Activated T-cell treated with anti-CD3 and anti-CD28 coated beads for 24 hours (primary cell): ENCODE measurements at places on chromosomes 11 and 22.
A peak's percentile ranks its signal among the peaks of the same experiment; 100 is the strongest.

DNA sequence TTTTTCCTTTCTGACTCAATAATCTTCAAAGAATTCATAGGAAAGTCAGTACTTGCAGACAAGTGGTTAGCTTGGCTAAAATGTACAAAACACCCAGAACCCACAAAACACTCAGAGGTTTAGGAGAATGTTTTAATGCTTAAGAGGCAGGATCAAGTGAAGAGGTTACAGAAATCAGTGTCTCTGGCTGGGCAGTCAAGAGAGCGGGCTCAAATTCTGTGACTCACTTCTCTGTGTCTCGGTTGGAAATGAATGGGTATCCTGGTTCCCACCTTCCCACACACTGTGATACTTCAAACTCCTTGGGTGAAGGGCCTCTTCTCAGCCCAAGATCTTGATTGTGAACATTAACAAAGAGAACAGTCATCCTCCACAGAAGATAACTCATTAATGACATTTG, 3.8 kb downstream of the MPEG1 start:
- DNase-seq, result no peak

DNA sequence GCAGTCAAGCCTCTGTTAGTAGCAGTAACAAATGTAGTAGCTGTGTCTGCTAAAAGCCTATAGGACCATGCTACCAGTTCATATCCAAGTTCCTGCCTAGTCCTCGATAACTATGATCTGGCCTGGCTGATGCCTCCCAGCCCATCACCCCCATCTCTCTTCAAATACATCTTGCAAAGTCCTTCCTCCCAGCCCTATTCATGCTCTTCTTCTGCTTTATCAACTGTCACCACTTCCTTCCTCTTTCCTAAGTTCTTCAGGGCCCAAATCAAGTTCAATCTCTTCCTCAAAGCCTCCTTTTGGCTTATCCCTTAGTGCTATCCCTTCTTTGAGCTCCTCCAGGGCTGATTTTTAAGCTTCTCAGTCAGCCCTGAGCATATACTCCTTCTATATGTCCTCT, 150.9 kb upstream of the THY1 start:
- no peak for DNase-seq

DNA sequence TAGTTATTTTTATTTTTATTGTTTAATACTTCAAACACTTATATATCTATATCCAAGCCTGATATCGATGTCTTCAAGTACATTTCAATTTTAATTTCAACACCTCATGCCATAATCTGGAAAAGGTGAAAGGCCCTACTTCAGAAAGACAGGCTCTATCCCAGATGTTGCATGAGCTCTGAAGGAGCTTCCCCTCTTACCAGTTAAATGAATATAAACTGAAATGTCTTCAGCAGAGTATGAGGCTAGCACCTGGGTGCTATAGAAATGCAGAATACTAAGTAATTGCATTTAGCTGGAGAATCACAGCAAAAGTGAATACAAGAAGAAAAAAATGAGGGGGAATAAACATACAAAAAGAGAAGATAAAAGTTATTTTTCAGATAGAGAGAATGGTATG, 11.5 kb upstream of the GRIA4 start:
- DNase-seq, result no peak

GRCh38 chr11:134878785-134879184, 466.7 kb upstream of the B3GAT1 start:
- no peak for DNase-seq

- DNase-seq, result no peak
Observed at GRCh38 chr11:30852091-30852490, 265.9 kb upstream of the MPPED2 start.

GRCh38 chr22:36183446-36183845, 18.2 kb downstream of the APOL4 start:
- DNase-seq, result no peak

DNA sequence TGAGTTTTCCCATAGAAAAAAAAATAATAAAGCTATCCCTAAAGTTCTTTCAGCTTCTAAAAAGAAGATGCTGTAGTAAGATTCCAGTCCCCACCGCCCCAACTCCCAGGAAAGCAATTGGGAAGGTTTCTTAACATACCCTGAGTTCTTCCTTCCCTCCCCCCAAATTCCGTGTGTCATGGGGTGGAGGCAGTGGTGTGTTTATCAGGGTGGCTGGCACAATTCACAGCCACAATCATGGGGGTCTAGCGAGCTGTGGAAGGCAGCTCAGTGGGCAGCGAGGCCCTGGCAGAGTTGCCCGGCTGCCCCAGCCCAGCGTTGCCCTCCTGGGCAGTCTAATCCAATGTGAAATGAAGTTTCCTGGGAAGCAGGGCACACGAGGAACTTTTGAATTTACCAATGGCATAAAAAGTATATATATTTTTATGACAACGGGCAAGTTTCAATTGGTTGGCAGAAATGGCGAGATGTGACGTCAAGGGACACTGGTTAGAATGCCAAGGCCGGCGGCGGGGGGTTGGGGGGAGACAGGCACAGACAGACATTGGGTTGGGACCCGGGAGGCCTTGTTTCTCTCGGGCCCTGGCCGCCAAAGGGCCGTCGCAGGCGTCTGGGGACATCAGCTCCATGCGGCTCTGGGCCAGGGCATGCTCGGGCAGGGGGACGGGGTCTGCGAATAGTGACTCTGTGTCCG, 80.7 kb upstream of the PPARA start:
- peak; percentile 23 for DNase-seq

- DNase-seq, result no peak
Observed at GRCh38 chr11:111298413-111299100, at the start of gene POU2AF3. TSS of gene POU2AF3 (plus strand) at chr11:111298546. CDS start at chr11:111298582, 36 bp downstream.

DNA sequence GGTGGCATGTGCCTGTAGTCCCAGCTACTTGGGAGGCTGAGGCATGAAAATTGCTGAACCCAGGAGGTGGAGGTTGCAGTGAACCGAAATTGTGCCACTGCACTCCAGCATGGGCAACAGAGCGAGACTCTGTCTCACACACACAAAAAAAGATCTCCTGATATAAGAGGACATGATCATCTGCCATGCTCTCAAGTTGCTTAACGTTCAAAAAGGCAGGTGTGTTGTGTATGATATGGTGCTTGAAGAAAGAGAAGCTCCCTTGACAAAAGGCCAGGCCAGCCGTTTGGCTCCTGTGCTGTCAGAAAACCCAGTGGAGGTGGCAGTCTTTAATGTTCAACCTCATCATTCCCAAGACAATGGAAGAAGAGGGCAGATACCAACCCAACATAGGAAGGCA, 117.3 kb upstream of the PLET1 start:
- DNase-seq, result no peak

DNA sequence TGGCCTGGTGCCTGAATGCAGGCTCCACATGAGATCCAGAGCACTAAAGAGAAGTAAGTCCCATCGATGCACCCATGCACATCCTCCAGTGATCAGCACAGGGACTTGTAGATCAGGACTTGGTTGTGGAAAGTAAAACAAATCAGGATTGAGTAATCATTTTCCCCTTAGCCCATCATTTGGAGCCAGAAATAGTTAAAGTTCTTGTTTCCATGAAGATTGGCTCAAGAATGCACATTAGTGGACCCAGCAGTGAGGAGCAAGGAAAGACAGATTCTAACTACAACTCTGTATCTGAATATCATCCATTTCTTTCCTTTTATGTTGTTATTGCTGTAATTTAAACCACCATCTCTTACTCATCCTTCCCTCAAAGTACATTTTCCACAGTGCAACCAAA, 19.1 kb downstream of the CCDC83 start:
- no peak for DNase-seq

GRCh38 chr11:15699978-15700377, 585.3 kb downstream of the INSC start:
- DNase-seq, result no peak

- no peak for DNase-seq
Observed at GRCh38 chr22:42138122-42138770, 7.6 kb upstream of the CYP2D6 start.

DNA sequence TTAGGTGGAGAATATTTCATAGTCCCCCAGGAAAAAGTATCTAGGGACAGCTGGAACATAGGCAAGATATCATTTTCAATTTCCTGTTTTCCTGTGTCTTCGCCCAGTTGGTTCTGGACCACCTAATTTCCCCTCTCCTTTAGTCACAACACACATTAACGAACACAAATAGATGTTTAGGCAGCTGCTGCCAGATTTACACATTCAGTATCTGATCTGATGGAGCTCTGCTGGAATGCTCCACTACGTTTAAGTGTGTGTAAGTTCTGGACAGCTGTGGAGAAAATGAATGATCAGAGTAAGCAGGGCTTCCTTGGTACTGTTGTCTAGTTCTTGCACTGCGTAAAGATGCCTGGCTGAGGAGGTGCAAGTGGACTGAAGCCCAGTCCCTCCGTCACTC, 36.1 kb upstream of the CLPB start:
- no peak for DNase-seq

GRCh38 chr11:26994631-26995095, 751 bp downstream of the FIBIN start:
- DNase-seq, result no peak

- no peak for DNase-seq
Observed at GRCh38 chr11:44574610-44575287, 9.3 kb downstream of the CD82 start.

- no peak for DNase-seq
Observed at GRCh38 chr11:123775715-123776549, 21.6 kb upstream of the OR6X1 start.

- peak; percentile 18 for DNase-seq
Observed at GRCh38 chr11:1546536-1547466, 25.3 kb downstream of the DUSP8 start.

DNA sequence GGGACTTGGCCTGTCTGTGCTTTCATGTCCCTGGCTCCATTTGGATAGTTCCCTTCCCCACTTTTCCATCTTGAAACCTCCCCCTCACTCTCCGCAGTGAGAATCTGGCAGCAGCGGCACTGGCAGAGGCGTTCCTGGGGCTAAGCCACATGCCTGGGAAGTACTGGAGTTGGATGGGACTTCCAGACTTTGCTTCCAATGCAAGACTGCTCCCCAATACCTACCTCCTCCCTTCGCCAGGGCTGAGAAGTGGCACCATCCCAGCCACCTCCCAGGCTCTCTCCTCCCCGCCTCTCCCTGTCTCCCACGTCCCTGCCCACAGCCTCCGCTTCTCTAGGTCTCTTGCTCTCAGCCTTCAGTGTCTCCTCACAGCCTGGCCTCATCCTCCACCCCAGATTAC, 16.6 kb downstream of the TST start:
- DNase-seq, result no peak

DNA sequence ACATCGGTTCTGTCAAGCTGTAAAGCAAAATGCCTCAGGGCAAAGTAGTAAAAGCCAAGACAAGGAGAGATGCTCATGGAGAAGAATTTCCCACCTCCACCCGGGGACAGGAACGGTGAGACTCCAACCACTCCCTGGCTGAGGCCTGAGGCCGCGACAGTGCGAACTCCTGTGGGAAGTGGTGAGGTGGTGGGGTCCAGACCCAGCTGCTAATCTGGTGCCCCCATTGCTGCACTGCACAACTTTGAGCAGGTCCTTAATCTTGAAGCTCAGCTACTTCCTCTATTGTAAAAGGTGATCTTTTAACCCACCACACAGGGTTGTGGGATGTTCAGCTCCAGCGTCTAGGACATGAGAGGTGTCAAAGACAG, 83.9 kb downstream of the ZC3H12C start:
- DNase-seq, result no peak

DNA sequence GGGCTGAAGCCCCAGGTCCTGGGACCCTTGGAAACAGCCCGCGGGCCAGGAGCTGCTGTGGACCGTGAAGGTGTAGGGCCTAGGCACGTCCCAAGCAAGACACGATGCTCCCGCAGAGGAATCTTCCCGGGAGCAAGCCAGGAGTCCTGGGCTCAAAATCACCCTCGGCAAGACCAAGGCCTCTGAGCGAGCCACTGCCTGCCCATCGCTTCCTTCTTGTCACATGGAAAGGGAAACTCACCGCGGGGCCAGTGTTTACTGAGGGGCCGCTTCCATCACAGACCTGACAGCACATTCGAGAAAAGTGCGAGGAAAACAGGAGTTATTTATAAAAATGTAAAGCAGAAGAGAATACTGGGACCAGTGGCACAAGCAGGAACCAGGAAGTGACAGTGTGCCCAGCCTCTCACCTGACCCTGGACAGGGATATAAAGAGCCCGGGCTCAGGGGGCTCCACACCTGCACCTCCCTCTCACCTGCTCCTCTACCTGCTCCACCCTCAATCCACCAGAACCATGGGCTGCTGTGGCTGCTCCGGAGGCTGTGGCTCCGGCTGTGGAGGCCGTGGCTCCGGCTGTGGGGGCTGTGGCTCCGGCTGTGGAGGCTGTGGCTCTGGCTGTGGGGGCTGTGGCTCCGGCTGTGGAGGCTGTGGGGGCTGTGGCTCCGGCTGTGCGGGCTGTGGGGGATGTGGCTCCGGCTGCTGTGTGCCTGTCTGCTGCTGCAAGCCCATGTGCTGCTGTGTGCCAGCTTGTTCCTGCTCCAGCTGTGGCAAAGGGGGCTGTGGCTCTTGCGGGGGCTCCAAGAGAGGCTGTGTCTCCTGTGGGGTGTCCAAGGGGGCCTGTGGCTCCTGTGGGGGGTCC, at the start of gene KRTAP5-5:
Gene KRTAP5-5 (plus strand): TSS at position 450 of the 860 bp plus-strand sequence. CDS start 66 bp downstream, at position 516.
- DNase-seq, result no peak

- DNase-seq, result no peak
Observed at GRCh38 chr11:17609291-17610084, 62.4 kb downstream of the OTOG start.

DNA sequence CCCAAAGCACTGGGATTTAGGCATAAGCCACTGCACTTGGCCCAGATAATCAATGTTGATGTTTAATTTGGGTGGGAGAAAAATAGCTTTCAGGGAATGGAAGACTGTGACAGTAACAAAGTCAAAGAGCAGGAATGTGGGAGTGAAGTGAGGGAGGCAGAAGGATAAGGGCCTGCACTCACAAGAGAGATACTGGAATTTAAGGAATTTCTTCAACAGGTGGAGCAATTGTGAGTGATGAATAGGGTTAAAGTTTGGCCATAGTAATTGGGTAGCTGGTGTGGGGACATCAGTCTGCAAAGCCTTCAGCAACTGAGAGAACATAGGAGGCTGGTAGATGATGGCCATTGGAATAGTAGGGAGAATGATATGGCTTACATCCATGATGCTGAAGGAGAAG, 8.6 kb upstream of the APBB1 start:
- no peak for DNase-seq

DNA sequence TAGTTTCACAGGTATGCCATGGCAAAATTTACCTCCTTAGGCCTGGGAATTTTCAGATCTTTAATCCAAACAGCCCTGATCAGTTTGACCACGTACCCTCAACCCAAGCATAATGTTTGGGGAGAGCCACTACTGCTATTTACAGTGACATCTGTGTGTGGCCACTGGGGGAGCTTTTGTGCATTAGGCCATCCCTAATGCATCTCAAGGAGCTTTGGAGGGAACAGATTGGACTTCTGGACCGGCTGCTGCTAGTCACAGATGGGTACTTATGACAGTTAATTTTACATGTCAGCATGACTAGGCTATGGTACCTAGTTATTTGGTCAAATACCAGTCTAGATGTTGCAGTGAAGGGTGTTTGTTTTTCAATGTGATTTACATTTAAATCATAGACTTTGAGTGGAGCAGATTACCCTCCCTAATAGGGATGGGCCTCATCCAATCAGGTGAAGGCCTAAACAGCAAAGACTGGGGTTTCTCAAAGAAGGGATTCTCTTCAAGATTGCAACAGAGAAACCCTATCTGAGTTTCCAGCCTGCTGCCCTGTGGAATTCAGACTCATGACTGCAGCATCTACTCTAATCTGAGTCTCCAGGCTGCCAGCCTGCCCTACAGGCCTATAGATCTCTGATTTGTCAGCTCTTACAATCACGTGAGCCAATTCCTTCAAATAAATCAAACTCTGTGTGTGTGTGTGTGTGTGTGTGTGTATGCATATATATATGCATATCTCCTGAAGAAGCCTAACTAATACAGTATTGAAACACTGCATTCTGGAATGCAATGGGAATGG, 38.0 kb upstream of the GALNT18 start:
- DNase-seq, result no peak
